ENCODE measurements at places on chromosomes 5 and 9.
A peak's percentile ranks its signal among the peaks of the same experiment; 100 is the strongest.

DNA sequence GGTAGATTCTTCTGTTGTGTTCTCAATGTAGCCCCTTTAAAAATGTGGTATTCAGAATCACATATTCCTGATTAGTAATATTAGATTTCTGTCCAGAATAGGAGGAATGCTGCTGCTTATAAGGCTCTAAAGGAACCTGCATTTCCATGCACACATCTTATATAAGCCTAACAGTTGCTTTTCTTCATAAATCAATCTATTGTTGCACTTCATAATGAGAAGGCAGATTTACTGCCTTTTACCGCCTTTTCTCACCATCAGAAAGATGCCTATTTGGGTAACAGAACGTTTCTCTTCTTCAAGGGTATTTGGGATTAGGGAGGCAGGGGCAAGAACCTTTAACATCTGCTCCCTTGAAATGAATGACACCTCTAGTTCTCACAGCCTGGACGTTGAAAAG lies 243.4 kb downstream of the MLLT3 start:
- DNase-seq = no peak

DNA sequence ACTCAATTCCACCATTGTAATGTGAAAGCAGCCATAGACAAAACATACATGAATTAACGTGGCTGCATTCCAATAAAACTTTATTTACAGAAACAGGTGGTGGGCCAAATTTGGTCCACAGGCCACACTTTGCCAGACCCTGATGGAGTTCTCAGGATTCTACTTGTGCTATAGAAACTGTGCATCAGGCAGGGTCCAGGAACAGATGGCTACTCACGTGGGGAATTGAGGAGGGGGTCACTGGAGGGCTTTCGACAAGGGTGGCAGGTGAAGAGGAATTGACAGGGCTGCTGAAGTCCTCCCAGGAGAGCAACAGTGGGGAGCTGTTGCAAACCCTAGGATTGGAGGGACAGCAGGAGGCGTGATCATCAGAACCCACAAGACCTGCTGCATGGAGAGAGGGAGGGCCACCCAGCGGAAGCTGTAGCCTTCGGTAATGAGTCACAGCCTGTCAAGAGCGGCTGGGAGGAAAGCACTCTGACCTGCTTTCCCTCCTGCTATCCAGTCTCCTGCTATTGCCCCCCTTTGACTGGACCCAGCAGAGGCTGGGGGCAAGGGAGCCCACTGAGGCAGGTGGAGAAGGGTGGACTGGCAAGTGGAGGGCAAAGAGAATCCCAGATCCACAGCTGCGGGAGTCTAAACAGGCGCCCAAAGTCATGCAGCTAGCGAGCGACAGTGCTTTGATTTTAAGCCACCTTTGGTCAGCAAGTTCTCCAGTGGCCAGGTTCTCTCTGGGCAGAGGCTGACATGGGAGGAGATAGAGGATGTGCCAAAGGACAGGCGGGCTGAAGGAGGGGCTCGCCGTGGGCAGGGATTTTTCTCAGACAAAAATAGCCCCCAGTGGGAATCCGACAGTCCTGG lies 138.3 kb upstream of the SMIM23 start:
- peak; percentile 59 for DNase-seq

DNA sequence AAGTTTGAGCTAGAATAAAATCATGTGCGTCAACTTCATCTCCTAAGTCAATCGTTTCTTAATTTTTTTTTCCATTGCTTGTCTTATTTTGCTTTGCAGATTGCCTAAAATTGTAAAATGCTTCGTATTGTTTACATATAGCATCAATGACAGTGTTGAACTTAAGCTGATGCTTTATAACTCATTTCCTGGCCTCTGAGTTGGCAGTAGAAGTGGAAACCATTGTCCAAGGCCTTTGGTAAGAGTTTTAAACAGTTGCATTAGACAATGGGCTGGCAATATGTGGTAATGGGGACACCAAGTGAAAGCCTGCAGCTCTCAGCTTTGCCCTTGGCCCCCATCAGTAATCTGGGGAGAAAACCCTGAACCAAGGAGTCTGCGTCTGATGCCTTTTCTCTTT lies 154.8 kb upstream of the GAS1 start:
- no peak for DNase-seq

- no peak for DNase-seq
These were observed 65.4 kb upstream of the FAM174A start for GRCh38 chr5:100469767-100470166.

All from foreskin keratinocyte (primary cell).